Hematopoietic multipotent progenitor cell treated with erythropoietin and hydrocortisone succinate and interleukin-3 and kit ligand, for 17 days (in vitro differentiated cells): ENCODE measurements at places on chromosomes 4 and X.

DNA sequence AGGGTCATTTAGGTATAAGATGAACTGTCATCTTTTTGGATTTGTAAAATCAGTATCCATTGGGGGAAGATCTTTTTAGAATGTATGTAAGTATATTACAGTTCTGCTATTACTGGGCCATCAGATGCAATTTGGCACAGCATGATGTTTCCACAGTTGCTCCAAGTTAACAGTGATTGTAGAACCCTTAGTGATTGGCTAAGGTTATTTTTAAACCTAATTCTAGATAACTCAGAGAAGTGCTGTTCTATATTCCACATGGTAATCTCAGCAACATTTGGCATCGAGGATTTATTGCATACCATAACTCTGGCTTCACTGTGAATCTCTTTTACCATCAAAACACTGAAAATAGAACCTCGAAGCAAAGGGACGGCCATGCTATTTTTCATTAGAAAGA is 215.7 kb upstream of the HAND2 start:
- DNase-seq: no peak

- DNase-seq: no peak
These were observed 344.0 kb downstream of the ACTRT1 start for GRCh38 chrX:127708155-127708554.

DNA sequence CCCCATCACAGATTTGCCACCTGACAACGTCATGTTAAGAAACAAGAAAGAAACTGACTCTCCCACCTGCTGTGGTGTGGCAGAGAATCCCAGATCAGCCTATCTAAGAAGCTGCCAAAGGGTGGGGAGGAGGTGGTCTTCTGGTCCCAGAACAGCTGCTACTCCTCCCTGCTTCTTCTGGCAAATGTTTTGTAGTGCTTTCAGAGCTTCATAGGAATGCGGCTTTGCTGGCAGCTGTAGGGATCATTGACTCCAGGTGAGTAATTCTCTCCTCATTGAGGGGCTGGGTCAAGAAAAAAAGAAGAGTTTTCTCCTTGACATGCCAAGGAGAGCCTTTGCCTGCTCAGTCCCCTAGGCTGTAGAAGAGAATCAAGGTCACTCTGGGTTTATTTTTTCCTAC is 23.3 kb downstream of the NRK start:
- no peak for DNase-seq

- no peak for DNase-seq
These were observed 125.7 kb upstream of the GABRG1 start for GRCh38 chr4:46249516-46249915.

GRCh38 chrX:100340491-100341141 is 69.5 kb downstream of the PCDH19 start:
- DNase-seq: no peak

GRCh38 chrX:97756879-97757278 is 873.2 kb downstream of the RPA4 start:
- no peak for DNase-seq

DNA sequence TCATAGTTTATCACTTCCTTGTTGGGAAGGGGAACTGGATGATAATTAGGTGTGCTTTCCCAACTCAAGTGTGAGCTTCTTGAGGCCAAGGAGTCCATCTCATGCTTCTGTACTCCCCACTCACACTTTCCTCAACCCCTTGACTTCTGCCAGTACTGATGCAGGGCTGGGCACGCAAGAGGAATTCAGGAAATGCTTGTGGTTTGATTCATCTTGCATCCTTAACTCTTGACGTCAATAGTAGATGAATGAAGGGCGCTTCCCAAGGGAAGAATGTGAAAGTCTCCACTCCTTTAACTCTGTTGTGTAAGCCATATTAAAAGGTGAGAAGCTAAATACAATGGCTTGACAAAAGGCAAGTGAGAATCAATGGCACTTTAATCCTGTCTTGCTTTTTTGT is 101.8 kb downstream of the AGTR2 start:
- no peak for DNase-seq

DNA sequence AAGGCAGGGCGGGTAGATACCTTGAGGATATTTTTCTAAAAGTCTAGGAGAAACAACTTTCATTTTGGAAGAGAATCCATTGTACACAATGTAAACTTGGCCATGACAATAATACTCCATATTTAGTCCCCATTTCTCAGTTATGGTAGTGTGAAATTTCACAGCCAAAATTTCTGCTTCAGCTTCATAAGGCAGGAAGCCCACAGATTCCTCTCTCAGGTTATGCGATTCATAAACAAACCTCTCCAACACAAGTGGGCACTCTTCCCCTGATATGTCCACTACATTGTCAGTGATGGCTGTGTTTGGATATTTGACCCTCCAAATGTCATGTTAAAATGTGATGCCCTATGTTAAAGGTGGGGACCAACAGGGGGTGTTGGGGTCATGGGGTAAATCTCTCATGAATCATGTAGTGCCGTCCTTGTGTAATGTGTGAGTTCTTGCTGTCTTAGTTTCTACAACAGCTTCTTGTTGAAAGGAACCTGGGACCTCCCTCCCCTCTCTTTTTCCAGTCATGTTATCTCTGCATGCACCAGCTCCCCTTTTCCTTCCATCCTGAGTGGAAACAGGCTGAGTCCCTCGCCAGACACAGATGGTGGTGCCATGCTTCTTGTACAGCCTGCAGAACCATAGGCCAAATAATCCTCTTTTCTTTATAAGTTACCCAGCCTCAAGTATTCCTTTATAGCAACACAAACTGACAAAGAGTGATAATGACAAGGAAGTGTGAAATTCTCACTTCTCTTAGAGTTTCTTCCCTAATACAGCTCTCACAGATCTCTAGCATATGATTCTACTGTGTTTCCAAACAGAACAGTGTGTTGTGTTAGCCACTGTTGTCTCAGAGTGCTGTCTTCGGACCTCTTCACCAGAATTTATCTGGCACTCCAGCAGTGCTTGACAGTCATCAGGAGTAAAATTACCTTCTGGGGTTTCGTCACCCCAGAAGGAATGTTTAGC is 598.4 kb upstream of the GNPDA2 start:
- DNase-seq: no peak

- DNase-seq: peak; percentile 3
These were observed 19.3 kb upstream of the SPIN2A start for GRCh38 chrX:57156397-57157049.

DNA sequence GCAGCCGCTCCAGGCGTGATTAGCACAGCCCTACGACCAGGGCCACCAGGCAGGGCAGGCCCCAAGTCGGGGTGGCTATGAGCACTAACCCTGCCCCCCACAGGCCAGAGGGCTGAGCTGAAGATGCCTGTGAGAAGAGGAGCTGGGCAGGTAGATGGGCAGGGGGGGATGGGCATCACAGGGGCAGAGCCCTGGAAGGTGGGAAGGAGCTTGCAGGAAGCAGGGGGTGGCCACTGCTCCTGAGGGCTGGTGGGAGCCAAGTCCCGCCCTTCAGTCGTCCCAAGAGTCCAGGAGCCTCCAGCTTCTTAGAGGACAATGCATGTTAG is 7.3 kb upstream of the MXD4 start:
- DNase-seq: no peak

DNA sequence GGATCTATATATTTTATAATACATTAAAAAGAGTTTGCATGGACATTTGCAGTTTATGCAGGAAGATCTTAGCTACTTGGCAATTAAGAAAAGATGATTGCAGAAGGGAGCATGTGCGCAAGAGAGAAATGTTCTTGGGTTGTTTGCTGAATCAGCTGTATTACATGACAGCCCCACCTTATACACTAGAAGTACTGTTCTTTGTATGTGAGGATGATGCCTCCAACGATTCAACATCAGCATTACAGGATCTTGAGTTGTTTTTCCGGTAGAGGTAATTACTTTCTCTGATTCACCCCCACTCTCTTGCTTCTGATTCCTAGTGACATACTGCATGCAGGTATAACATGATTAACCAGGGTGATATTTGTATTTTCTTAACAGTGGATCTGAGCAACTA is 140.8 kb downstream of the PCDH7 start:
- no peak for DNase-seq

DNA sequence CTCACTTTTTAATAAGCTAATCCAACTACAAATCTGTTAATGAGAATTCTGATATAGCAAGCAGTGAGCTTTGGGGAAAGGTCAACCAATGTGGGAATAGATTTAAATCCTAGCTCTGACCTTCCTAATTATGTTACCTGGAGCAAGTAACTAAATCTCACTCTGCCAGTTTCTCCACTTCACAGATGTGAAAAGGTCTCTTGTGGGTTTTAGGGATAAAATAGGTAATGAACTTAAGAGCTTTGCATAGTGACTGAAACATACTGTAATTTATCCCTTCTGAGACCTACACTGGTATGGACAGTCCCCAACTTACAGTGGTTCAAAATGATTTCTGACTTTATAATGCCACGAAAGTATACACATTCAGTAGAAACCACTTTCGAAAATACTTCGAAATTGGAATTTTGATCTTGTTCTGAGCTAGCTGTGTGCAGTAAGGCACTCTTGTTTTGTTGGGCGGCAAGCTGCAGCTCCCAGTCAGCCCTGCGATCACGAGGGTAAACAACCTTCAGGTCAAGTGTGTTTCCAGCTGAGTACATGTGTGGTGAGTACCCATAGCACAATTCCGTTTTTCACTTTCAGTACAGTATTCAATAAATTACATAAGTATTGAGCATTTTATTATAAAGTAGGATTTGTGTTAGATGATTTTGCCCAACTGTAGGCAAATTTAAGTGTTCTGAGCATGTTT is 93.7 kb downstream of the ADGRL3 start:
- DNase-seq: no peak

DNA sequence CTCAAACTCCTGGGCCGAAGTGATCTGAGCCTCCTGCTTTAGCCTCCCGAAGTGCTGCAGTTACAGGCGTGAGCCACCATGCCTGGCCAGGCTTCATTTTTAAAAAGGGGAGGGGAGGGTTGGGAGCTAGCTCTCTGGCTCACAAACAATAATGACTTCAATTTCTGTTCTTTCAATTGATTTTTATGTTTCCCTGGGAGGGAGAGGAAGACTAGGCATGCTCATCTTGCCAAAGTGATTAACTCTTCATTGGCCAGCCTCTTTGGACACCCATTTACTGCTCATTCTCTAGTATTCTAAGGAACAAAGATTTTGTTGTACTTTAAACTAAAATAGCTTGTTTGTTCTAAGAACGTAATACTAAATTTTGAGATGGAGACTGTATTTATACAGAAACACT is 43.4 kb upstream of the TRIM2 start:
- no peak for DNase-seq

- no peak for DNase-seq
These were observed 85.7 kb downstream of the ADRA2C start for GRCh38 chr4:3851881-3852280.

GRCh38 chrX:2664502-2664901 is 26.6 kb upstream of the CD99 start:
- no peak for DNase-seq

DNA sequence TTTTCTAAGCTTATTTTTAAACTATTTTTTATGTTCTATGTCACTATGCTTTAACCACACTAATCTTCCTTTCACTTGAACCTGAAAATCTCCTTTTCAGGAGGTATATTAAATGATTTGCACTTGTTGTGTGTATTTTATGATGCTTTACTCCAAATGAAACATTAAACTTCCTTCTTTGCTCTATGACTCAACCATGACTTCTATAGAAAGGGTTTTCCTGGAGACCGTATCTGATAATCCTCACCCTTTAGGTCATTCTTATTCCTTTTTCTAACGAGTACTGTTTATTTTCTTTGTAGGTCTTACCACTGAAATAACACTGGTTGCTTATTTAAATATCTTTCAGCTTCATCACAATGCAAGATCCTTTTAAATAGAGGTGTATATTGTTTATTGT is 1163.2 kb downstream of the PCDH18 start:
- no peak for DNase-seq
